ENCODE measurements at places on chromosomes 2 and 18.
A peak's percentile ranks its signal among the peaks of the same experiment; 100 is the strongest.

- DNase-seq, result no peak
Observed at GRCh38 chr2:220452561-220452960, 825.1 kb downstream of the SLC4A3 start.

- no peak for DNase-seq
Observed at GRCh38 chr2:198863655-198864054, 594.1 kb downstream of the SATB2 start.

GRCh38 chr2:190355968-190356644, 12.7 kb downstream of the INPP1 start:
- no peak for DNase-seq

GRCh38 chr2:95730813-95731212, 139.0 kb downstream of the TRIM43 start:
- DNase-seq, result no peak

DNA sequence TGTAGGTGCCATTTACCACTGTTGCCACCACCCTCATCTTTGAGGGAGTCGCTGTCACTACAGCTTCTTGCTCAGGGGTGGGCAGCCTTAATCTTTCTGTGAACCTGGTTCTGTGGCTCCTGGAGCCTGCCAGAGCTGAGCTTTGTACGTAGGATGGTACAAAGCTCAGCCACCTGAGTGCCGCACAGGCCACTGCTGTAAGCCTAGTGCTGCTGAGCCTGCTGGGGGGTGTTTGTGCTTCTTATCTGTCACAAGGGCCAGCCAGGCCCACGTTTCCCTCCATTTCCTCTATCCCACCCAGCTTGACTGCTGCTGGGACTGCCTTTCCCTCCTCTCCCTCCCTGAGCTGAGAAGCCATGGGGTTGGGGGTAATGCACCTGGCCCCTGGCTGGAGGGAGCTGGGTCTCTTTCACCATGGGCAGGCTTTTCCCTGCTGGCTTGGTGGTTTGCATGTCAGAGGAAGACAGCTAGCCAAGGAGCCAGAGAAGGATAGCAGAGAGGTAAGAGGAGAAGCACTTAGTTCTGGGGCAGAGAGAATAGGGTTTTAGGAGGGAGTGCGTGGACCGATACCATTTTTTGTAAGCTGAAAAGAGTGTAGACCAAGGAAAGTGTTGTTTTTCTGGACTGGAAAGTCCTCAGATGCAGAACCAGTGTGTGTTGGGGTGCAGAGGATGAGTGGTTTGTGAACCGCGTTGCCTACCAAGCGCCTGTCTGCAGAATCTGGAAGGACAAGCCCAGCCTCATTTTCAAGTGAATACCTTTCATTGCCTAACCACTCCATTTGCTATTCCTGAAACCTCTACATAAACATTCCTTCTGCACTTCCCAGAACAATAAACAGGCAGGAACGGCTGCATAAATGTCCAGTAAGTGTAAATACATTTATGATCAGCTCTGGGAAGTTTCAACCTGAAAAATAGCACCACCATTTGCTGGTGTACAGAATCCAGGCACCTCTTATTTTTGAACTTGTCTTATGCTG, 45.1 kb upstream of the FHL2 start:
- no peak for DNase-seq

DNA sequence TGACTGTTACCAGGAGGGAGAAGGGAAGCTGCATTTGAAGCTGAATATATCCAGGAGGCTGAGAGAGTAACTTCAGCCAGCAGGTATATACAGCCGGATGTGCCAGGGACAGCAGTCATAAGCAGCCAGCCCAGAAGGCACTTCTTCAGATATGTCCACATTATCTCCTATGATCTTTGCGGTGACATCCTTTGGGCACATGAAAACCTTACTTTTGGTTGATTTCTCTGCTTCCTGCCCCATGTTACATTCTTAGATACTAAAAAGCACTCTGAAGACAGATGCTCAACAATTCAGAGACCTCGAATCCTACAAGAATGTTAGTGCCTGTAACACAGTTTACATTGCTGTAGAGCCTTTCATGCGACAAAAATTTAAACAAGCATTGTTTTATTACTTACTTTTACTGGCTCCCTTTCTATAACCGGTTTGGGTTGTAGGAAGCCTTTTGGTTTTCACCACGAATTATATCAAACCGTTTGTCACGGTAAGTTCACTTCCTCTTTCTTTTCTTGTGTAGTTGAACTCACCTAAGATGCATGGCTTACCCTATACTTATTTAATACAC, 50.3 kb upstream of the TLK1 start:
- peak; percentile 63 for DNase-seq

GRCh38 chr2:126664639-126665038, 8.7 kb downstream of the GYPC start:
- no peak for DNase-seq

- no peak for DNase-seq
Observed at GRCh38 chr2:23659773-23660172, 267.1 kb downstream of the ATAD2B start.

DNA sequence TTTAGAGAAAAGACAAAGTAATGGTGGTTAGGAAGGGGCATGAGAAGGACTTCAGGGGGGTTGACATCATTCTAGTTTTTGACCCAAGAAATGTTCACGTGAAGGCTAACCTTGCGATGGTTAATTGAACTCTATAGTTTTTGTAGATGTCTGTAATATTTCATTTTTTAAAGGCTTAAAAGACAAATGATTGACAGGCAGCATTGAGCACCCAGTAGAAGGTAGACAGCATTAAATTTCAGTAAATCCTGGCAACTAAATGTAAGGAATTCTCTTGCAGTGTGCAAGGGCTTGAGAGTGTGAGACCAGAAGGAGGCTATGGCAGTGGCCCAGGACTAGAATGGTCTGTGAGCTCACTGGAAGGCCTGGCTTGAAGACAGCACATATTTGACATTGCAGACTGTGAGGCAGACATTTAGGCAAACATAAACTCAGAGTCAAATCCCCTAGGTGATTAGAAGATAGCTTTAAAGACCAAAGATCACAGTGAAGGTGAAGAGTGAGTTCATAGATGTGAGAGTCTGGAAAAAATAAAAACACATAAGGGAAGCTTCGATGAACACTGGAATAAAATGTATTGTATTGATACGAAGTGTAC, 100.1 kb upstream of the MAP4K4 start:
- no peak for DNase-seq

DNA sequence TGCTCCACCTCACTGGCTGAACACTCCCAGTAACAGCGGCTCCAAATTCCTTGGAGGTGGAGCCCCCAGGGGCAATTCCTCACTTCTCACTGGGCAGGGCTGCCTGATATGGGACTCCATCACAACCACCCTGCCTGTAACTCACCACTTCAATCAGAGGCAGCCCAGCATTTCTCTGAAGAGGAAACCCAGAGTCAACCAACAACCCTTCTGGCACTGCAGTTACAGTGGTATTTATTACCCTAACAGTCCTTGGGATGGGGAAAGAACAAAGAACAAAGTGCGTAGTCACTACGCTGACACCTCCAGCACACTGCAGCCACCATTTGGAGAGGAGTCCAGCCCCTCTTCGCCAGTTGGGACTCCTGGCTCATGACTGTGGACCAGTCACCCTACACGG, 85.7 kb upstream of the GALNT13 start:
- DNase-seq, result no peak

GRCh38 chr2:176160251-176160985, 3.3 kb downstream of the HOXD3 start:
- no peak for DNase-seq

- no peak for DNase-seq
Observed at GRCh38 chr2:28318462-28319117, 74.1 kb upstream of the FOSL2 start.

DNA sequence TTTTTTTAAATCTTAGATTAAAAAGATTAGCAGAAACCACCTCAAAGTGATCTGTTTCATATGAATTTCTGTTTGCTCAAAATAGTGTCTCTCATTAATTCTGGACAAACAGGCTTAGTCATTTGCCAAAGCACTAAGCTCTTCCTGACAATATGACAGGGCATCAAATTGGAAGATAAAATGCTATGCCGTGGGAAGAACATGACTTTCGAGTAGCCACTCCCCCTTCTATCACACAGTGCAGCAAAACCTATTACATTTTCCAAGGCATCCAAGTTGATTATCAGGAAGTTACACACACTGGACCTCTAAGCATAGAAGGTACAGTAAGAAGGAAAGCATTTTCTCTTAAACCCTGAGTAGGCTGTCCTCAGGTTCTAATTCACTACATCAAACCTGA, 89.5 kb downstream of the STK39 start:
- DNase-seq, result no peak

GRCh38 chr2:219387306-219388120, at the start of gene DNPEP:
Gene DNPEP, minus strand, starts transcription at chr2:219387912. Its CDS starts 118 bp downstream, at chr2:219387794.
- DNase-seq, result peak; percentile 98

DNA sequence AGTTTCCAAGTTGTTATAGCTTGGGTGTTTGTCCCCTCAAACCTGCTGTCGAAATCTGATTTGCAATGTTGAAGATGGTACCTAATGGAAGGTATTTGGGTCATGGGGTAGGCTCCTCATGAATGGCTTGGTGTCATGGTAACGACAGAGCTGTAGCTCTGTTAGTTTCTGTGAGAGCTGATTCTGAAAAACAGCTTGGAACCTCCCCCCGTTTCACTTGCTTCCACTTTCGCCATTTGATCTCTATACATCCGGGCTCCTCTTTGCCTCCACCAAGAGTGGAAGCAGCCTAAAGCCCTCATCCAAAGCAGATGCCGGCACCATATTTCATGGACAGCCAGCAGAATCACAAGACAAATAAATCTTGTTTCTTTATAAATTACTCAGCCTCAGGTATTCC, 1035.1 kb upstream of the SLC39A10 start:
- no peak for DNase-seq

- DNase-seq, result no peak
Observed at GRCh38 chr18:35117951-35118411, 76.8 kb downstream of the MAPRE2 start.
